Spleen (tissue), 13 donors: ENCODE measurements at places on chromosomes 1 and 21. TPM values are rescaled to one million over a fixed set of nuclear protein-coding genes. Genes with fewer than 3 reads are reported as not detected.

- DNase-seq: no peak
Measured at GRCh38 chr1:240682859-240683242, 70.9 kb upstream of the GREM2 start.

DNA sequence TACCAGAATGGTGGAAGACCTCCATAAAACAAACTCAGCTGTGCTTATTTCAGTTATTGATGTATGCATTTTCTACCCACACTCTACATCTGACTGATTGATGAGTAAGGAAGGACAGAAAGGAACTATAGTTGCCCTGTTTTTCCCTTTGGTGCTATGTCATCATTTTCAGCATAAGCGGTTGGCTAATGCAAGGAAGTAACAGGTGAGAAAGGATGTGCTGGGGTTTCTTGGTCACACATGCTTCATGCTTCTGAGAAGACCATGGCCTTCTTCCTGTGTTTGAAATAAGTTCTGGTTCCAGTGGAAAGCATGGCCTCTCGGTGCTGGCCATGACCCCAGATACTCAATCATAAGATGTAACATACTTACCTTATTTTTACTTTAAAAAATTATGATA, 541.2 kb downstream of the PTPRU start:
- DNase-seq: no peak

GRCh38 chr1:247387096-247387495, 28.9 kb upstream of the NLRP3 start:
- no peak for DNase-seq

DNA sequence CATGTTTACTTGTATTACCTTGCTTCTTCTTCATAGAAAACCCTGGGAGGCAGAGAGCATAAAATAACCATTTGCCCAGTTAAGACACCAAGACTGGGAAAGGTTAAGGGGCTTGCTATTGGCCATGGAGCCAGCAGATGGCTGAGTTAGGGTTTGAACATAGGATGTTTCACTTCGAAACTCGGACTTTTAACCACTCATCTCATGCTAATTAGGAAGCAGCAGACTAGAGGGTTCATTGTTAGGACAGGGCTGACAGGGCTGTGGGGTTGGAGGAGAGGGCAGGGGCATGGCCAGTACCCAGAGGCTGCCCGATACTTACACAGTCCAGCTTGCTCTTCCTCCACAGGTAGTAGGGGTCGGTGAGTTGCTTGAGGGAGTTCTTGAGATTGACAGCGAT, 17.0 kb downstream of the SLC26A9 start:
- DNase-seq: no peak

- no peak for DNase-seq
Measured at GRCh38 chr1:165109013-165109412, 247.5 kb downstream of the LMX1A start.

DNA sequence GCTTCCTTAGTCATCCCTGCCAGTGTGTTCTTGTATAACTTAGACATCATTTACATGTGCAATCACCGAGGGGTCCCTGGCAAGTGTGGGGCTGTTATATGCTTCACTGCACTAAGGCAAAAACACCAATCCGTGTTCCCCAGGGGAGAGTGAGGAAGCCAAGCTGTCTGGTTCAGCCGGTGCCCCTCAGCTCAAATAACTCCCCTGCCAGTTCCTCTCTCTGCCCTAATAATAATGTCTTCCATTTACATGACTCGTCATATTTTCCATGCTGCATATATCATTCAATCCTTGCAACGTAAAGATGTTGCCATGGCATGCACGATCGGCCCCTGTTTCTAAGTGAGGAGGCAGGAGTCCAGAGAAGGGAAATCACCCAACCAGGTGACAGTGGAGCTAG, 24.4 kb upstream of the NDC1 start:
- DNase-seq: no peak

Gene SHISAL2A
- 15.5 TPM for polyA plus RNA-seq

DNA sequence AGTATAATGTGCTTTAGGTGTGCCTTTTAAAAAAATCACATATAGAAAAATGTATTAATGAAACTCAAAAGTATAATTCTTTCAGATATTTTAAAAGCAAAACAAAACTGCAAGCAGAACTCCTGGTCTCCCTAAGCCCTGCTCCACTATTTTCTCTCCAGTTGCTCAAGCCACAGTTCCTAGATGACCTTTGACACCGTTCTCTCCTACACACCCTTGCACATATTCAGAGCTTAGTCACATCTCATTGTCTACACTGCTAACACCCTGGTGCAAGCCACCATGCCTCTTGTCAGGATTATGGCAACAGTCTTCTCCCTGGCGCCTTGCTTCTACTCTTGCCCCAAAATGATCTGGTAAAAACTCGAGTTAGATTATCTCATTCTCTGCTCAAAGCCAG, 50.2 kb upstream of the ROR1 start:
- DNase-seq: no peak
